ENCODE measurements at places on chromosomes 16 and 17. TPM values are rescaled to one million over a fixed set of nuclear protein-coding genes. Genes with fewer than 3 reads are reported as not detected.

The CCL15 gene
- total RNA-seq: not detected

The MTHFSD gene
- 25.3 TPM for total RNA-seq

The GJD3 gene
- total RNA-seq: not detected

The C1QTNF8 gene
- not detected for total RNA-seq

The ZPBP2 gene
- 0.19 TPM for total RNA-seq

The TMEM88 gene
- total RNA-seq: 1.2 TPM

DNA sequence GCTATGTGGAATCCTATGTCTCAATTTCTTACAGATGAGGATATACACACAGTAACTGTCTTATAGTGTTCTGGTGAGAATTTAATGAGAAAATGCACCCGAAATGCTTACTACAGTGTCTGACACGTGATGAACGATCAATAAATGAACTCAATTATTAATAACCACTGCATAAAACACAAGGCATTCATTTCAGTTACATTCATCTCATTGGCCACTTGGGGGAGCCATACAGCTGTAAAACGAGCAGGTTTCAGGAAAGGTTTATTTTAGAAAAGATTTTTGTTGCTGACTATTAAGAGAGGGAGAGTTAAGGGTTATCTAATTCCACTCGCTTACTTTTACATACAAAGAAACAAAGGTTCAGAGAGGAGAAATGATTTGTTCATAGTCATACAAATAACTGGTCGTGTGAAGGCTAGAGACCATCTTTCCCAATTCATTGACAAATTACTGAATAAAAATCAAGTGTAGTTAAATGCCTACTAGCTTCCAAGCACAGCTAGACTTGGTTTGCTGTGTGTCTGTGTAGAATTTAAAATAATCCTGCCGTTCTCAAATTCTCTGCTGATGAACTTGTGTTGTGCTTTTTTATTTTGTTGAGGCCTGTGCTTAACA is 160.1 kb downstream of the MAP2K4 start:
- DNase-seq: no peak
- H3K27ac ChIP-seq: no peak overlapping the region
- no peaks in the 10 kb centered on the region for H3K36me3 ChIP-seq
- H3K27me3 ChIP-seq: no peaks in the 10 kb centered on the region
- no peak overlapping the region for H3K4me3 ChIP-seq
- no peaks in the 10 kb centered on the region for H3K4me1 ChIP-seq

GRCh38 chr16:80100846-80101451 is 439.8 kb upstream of the DYNLRB2 start:
- H3K27ac ChIP-seq: no peak overlapping the region
- H3K4me1 ChIP-seq: no peaks in the 10 kb centered on the region
- H3K27me3 ChIP-seq: peaks cover 4% of the 10 kb centered on the region
- H3K4me3 ChIP-seq: no peak overlapping the region
- no peak for DNase-seq
- H3K36me3 ChIP-seq: no peaks in the 10 kb centered on the region

DNA sequence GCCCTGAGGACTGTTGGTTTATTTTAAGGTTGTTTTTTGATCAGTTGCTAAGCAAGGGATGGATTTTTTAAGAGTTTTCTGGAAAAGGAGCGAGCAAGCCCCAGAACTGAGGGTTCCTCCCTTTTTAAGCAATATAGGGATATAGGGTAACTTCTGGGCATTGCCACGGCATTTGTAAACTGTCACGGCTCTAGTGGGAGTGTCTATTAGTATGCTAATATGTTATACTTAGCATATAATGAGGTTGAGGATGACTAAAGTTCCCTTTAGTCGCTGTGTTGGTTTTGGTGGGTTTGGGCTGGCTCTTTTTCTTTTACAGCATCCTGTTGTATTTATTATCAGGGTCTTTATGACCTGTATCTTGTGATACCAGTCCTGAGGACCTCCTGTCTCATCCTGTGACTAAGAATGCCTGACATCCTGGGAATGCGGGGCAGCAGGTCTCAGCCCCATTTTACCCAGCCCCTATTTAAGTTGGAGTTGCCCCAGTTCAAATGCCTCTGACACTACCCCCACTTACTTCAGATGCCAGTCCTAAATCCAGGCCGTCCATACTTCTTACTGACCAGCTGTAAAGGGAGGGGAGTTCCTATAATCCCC is 59.4 kb downstream of the MFSD11 start:
- H3K27me3 ChIP-seq: no peaks in the 10 kb centered on the region
- no peaks in the 10 kb centered on the region for H3K4me1 ChIP-seq
- no peak overlapping the region for H3K4me3 ChIP-seq
- DNase-seq: no peak
- H3K27ac ChIP-seq: no peak overlapping the region

- peaks cover 37% of the 10 kb centered on the region for H3K36me3 ChIP-seq
- peaks cover 48% of the 10 kb centered on the region for H3K4me1 ChIP-seq
- peak overlapping the region; percentile 94 for H3K4me3 ChIP-seq
- DNase-seq: peak; percentile 85
- H3K27me3 ChIP-seq: no peaks in the 10 kb centered on the region
- peak overlapping the region; percentile 94 for H3K27ac ChIP-seq
Measured at GRCh38 chr16:27314161-27314723, 468 bp downstream of the IL4R start.

DNA sequence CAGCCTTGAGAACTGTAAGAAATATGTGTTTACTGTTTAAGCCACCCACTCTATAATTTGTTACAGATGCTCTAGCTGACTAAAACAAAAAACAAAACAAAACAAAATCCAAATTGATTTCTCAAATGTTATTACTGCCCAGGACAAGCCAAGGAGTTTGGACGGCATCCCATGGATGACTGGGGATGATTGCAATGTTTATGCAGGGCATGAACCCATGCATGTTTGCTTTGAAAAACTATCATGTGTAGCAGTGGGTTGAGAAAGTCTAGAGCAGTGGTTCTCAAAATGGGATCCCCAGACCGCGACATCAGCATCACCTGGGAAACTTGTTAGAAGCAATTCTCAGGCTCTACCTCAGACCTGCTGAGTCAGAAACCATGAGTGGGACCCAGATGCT is 223.2 kb upstream of the PSMD7 start:
- DNase-seq: no peak
- no peaks in the 10 kb centered on the region for H3K4me1 ChIP-seq

- H3K4me1 ChIP-seq: peaks cover 28% of the 10 kb centered on the region
- H3K36me3 ChIP-seq: no peaks in the 10 kb centered on the region
- H3K4me3 ChIP-seq: peak overlapping the region; percentile 40
- H3K27ac ChIP-seq: peak overlapping the region; percentile 60
- H3K27me3 ChIP-seq: peaks cover 10% of the 10 kb centered on the region
Measured at GRCh38 chr16:12613131-12613991, 190.3 kb downstream of the CPPED1 start.

GRCh38 chr16:4763791-4764190 is 3.2 kb downstream of the ZNF500 start:
- no peak for DNase-seq
- no peak overlapping the region for H3K27ac ChIP-seq
- peaks cover 24% of the 10 kb centered on the region for H3K4me1 ChIP-seq
- H3K27me3 ChIP-seq: no peaks in the 10 kb centered on the region
- H3K4me3 ChIP-seq: no peak overlapping the region
- peaks cover 10% of the 10 kb centered on the region for H3K36me3 ChIP-seq

Data from activated CD8-positive, alpha-beta memory T cell treated with anti-CD3 and anti-CD28 coated beads, Interleukin-2, amount 10 ng/mL, durations not matched to agents 7 days and 5 days (primary cell).